ENCODE measurements at places on chromosomes 2 and 18.

DNA sequence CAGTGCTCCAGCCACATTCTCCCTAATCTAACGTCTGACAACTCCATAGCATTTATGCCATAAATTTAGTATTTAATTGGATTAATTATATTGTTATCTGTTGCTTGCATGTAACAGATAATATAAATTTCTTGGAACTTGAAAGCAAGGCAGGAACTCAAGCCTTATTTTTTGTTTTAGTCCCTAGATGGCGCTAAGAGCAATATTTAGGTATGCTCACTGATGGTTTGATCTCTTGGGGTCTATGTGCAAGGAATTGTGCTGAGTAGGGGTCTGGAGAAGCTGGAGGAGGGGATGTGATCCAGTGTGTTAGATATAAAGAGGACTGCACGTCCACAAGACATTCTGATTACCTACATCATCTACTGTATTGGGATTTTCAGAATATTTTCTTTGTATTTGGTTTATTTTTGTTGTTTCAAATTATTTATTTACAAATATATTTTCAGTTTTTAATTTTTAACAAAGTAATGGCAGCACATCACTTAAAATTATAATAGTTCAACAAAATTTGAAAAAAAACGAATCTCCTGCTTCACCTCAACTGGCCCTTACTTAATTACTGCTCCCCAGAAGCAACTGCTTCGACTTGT lies 32.8 kb downstream of the KATNAL2 start:
- peak; percentile 19 for DNase-seq

DNA sequence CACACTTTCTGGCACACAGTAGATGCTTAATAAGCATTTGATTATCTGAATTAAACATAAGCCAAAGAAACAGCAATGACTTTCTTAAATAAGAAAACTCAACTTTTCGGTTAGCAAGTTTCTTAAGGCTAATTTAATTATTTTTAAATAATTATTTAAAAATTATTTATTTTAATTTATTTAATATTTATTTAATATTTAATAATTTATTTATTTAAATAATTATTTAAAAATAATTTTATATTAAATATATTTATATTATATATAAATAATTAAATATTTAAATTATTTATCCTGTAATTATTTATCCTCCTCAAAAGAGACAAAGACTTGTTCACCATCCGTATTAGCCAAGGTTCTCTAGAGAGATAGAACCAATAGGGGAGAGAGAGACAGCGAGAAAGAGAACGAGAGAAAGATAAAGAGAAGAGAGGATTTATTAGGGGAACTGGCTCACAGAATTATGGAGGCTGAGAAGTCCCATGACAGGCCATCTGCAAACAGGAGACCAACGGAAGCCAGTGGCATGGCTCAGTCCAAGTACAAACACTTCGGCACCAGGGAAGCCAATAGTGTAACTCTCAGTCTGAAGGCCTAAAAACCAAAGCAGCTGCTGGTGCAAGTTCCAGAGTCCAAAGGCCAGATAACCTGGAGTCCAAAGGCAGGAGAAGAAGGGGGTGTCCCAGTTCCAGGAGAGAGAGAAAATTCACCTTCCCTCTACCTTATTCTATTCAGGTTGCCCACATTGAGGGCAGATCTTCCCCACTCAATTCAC lies 125.3 kb downstream of the METTL8 start:
- DNase-seq: no peak

GRCh38 chr2:202251494-202251893 lies 13.1 kb upstream of the SUMO1 start:
- DNase-seq: no peak

DNA sequence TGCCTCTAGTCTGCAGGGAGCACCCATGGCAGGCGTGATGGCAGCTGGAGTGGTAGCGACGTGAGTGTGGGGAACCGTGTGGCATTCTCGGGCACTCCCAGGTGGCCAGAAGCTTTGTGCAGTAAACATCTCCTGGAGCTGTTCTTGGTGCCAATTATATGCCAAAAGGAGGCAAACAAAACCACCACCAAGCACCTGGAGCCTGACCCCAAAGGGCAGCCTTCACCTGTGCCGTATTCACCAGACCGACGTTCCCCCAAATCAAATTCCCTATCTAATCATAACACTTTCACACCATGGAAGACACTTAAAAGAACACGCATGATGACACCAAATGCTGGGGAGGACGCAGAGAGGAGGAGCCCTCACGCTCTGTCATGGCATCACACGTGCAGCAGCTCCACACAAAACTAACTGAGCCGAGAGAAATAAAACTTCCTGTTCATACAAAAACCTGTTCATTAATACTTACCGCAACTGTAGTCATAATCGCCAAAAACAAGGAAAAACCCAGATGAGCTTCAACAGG lies 123.6 kb downstream of the EIPR1 start:
- no peak for DNase-seq

DNA sequence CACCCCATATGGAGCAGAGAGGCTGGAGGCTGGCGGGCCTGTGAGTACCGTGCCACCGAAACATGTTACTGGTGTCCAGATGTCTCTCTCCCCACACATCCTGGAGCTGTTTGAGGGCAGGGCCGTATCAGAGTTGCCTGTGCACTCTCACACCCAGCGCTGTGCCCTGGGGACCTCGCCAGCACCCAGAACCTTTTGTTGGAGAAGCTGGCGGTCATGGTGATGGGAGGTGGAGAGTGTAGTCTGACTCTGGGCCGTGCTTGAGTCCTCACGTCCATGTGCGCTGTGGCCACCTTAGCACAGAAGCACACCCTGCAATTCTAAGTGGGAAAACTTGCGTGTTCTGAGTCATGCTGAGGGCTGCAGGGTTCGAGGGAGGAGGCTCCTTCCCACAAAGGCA lies 259.2 kb downstream of the NDUFA10 start:
- no peak for DNase-seq

- DNase-seq: no peak
These were observed 105.2 kb downstream of the CCDC85A start for GRCh38 chr2:56288838-56289580.

DNA sequence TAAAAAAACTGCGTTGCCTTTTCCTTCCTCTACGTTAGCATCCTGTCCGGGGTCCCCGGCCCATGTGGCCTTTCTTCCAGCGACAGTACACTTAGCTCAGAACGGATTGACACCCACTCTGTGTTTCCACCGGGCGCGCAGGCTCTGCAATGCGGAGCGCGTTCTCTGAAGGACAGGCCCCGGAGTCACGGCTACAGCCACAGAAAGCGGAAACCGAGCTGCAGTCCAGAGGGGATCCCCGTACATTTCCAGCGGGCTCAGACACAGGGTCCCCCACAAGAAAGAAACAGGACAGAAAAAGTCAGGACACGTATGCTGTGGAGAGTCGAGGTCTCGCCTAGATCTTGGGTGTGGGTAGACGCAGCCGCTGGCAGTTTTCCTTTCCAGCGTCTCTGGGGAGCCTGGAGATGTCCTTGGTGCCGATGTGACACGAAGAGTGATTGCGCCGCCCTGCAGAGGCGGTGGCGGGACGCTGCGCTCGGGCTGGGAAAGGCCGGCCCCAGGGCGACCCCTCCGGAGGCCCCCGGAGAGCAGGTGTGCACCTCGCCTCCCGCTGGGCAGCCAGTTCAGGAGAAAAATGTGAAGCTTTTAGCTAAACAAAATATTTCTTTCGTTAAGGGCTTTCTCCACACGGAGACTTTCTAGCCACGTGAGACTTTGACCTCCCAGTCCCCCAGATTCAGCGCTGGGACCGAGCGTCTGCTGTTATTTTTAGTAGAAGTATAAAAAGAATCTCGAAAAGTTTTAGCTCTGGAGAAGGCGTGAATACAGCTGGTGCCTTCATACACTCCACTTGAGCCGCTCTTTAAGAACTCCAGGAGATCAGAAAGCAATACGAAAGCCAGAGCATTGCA lies 1.3 kb upstream of the ACKR3 start:
- DNase-seq: peak; percentile 33

DNA sequence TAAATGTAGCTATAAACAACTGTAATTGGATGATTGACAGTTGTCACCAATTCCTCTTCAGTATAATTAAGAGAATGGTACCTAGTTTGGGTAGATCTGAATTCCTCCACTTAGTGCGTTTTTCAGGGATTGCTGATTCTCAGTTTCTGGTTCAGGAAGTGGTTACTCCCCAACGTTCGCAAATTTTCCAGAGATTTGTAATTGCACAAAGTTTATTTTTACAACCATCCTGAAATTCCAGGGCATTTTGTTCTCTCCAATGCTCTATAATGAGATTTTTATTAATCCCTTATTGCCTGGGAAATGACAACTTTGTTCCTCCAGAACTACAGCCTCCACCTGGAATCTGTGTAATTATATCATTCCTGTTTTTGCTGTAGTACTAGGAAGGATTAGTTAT lies 710.6 kb upstream of the ZEB2 start:
- DNase-seq: no peak

GRCh38 chr2:189363559-189363958 lies 77.7 kb upstream of the WDR75 start:
- DNase-seq: peak; percentile 81

- no peak for DNase-seq
These were observed 113.7 kb downstream of the NAB1 start for GRCh38 chr2:190762566-190762965.

GRCh38 chr2:239009589-239009961 lies 161.7 kb downstream of the TWIST2 start:
- DNase-seq: no peak

DNA sequence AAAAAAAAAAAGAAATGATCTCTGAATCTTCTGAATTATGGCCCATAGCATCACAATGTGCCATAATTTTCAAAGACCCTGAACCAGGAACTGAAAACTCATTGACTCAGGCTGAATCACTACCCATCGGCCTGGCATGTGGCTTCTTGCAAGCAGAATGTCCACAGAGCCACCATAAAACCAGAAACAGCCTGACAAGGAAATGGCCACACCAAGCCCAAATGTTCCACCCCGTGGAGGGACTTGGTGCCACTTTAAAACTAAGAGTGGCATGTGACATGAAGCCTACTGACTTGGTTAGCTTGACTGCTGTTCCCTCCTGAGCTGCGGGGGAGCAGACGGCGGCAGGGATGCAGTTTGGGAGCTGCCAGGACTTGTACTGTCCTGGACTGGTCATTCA lies 71.2 kb upstream of the RBM44 start:
- DNase-seq: peak; percentile 90

DNA sequence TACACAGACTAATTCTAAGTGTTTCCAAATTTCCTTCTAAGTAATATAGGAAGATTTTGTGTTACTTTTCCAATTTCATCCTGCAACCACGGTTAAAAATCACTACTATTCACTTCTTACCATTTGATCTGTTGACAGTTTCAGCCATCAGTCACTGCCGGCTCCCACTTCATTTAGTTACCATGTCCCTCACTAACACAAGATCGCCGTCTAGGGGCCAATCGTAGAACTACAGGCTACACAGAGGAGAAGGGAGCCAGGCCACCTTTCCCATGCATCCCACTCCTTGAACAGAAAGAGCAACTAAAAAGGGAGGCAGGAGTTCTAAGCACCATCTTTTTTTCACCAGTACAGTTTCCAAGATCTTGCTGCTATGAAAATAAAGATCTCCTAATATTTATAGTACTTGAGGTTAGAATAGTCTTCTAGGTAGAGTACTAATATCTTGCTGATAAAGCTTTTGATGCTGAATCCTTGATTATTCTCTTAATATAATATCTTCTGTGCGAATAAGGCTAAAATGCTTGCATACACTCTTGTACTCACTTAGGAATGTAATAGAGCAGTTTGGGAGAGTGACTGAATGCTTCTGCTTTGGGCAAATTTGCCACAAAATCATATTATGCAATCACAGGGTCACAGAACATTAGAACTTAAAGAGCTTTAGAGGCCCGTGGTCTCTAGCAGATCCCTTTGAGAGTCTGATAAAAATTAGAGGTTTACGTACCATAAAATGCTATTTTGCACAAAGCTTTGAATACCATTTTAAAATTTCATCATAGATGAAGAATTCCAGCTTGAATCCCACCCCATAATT lies 39.5 kb upstream of the CYP1B1 start:
- DNase-seq: peak; percentile 78

- peak; percentile 71 for DNase-seq
These were observed 53.1 kb downstream of the CWC22 start for GRCh38 chr2:179954026-179954425.

- DNase-seq: no peak
These were observed 95.5 kb downstream of the ARL4C start for GRCh38 chr2:234401426-234401825.

- DNase-seq: no peak
These were observed 210.3 kb upstream of the RBMS1 start for GRCh38 chr2:160703648-160704585.

DNA sequence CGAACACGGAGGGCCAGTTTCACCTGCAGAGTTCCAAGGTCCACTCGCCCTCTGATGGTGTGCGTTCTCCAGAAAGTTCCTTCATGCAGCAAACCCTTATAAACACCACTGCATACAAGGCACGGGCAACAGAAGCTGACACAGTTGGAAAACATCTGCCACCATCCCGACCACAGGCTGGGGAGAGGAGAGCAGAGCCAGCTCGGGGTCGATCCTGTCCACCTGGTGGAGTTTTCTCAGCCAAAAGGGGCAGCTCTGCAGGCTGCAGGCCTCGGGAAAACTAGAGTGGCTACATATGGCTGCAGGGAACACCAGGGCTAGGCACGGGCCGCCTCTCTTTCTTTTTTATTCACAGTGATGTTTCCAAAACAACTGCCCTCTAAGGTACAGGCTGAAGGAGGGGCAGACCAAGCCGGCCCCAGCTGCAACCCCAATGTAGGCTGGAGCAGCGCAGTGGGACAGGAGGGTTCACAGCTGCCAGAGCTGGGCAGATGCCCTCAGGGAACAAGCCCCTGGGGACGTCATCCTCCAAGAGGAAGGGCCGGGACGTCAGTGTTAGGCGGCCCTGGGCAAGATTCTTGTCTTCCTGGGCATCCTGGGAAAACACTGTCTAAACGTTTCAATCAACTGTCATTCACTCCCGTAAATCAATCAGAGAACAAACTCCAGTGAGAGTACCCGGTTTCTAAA lies 274.7 kb downstream of the TWIST2 start:
- DNase-seq: no peak

GRCh38 chr18:25043104-25043503 lies 308.9 kb downstream of the ZNF521 start:
- DNase-seq: no peak

- DNase-seq: peak; percentile 98
These were observed at the start of gene DCAF17 for GRCh38 chr2:171434013-171434989. Gene DCAF17, plus strand, starts transcription at chr2:171434226. Its CDS starts 352 bp downstream, at chr2:171434578.

DNA sequence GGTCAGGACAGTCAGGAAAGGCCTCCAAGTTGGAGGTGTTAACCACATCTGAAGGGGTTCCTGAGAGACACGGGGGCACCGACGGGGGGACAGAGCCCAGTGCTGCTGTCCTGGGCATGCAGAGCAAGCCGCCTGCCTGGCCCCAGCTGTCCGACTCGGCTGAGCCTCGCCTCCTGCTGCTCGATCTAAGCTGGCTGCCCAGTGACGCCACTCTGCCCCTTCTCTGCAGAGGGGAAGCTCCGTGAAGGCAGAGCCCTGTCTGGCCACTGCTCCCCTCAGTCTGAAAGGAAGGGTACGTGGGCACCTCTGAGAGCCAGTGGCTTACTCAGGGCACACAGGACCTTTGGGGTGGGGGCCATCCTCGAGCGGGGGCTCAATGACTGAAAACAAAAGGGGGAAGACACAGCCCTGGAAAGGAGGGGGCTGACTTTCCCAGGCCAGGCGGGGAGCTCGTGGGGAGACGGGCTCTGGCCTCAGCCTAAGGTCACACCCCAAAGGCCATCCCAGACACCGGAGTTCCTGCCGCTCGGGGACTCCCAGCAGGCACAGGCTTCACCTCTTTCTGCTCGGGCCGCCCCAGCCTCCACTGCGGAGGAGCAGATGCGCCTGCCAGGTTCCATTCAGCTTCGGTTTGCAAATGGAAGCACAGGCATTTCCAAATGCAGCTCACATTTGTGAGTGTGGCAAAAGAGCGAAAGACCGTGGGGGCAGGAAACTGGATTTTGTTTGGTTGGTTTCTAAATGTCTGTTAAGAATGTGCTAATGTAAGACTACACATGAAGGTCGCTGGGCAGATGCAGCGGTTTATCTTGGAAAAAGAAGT lies 136.9 kb downstream of the HDAC4 start:
- DNase-seq: no peak
